NCI-H446 treated with DMSO at 0.1 percent for 48 hours (cell line): ENCODE measurements at places on chromosomes 16 and 17.

DNA sequence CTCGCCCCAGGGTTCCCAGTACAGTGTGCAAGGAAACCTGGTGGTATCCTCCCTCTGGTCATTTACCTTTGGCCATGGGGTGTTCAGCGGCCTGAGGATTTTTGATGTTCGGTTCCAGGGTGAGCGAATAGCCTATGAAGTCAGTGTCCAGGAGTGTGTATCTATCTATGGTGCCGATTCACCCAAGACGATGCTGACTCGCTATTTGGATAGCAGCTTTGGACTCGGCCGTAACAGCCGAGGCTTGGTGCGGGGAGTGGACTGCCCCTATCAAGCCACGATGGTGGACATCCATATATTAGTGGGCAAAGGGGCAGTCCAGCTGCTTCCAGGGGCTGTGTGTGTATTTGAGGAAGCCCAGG lies 1.2 kb downstream of the AOC2 start:
- no peak for DNase-seq

DNA sequence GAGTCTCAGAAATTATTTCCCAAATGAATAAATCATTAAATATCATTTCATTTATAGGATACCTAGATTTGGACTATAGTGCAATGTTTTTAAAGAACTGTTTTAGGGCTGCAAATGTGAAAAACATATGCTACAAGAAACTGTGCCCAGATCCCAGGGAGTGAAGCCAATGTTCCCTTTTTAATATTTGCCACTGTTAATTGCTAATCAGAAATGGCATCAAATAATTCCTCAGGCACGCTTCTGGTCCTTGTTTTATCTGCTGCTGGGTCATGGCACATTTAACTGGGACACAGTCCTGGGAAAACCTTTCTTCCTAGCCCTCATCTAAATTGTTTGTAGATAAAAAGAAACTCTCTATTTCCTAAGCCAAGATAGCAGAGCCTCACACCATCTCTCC lies 79.3 kb upstream of the CNTNAP4 start:
- DNase-seq, result no peak

DNA sequence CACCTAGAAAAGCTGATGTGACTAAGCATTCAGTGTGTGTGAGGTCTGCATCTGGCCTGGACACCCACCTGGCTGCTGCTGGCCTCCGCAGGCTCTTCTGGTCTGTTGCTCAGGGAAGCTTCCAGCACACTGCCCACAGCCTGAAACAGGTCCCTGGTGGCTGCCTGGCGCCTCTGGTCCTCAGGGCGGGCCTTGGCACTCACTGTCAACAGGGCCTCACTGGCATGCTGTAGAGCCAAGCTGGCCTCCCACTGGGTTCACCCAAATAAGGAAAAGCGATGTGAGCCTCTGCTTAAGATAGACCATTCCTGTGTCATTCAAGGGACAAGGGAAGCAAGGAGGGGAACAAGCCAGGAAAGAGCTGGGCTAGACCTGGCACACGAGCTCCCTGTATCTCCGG lies 70.6 kb upstream of the BCO1 start:
- no peak for DNase-seq

DNA sequence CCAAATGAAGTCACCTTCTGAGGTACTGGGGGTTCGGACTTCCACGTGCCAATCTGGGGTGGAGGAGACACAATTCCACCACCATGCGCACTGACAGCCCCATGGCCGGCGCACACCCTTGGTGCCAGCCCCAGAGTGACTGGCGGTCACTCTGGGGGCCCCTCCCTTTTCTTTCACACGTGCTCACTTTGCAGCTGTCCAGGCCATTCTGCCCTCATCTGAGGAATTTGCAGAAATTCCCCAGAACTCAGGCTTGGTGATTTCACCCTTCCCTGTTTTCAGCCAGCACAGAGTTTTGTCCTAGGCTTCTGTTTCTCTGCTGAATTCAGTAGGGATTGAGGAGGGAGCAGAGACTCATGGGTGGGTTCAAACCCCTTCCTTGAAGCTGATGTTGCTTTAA lies 54.8 kb downstream of the CDRT4 start:
- no peak for DNase-seq

DNA sequence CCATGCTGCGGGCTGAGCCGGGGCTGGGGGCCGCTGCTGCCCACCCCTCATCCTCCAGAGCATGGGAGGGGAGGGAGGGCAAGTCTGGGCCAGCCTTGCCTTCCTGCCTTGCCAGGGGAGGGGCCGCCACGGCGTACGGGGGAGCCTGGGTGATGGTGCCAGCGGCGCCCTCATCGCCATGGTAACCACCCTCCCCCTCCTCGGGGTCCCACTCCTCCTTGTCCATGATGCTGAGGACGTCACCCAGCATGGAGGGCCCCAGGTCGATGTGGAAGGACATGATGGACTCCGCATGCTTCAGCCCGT lies 23.9 kb upstream of the CPSF4L start:
- no peak for DNase-seq

GRCh38 chr17:73492125-73492820 lies 152.0 kb downstream of the SDK2 start:
- DNase-seq, result no peak

DNA sequence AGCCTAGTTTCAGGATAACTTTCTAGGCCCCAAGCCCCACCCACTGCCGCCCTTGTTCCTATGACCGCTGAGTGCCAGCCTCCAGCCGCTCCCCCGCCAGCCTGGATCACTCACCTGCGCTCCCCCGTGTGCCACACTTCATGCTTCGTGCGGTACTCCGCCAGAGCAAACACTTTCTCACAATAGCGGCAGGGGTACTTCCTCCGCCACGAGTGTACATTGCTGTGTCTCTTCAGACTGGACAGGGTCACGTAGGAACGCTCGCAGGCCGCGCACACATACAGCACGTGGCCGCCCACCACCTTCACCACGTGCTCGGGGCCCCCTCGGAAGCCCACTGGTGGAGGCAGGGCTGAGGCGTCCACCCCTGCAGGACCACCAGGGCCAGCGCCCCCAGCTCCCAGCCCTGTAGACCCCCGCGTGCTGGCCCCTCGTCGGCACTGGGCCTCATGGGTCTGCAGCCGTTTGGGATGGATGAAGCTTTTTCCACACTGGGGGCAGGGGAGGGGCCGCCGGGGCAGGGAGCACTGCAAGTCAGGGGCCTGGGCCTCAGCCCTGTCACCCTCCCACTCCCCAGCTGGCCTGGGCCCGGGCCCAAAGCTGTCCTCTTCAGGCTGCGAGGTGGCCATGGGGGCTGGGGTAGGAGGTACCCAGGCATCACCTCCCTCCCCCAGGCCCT lies 13.7 kb downstream of the ZBTB4 start:
- no peak for DNase-seq

DNA sequence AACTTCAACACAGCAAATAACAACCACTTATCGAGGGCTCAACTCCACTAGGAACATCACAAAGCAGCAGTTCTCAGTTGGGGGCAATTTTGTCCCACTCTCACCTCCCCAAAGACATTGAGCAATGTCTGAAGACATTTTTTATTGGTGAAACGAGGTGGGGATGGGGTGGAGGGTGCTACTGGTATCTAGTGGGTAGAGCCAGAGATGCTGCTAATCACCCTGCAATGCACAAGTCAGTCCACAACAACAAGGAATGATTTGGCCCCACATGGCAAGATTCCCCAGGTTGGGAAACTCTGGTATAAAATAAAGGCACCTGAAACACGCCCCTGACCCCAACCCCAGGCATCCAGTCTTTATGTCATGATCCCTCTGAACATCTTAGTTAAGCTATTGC lies 33.3 kb downstream of the TLE7 start:
- no peak for DNase-seq

- no peak for DNase-seq
Measured at GRCh38 chr16:86709902-86710601, 131.7 kb downstream of the FOXL1 start.

DNA sequence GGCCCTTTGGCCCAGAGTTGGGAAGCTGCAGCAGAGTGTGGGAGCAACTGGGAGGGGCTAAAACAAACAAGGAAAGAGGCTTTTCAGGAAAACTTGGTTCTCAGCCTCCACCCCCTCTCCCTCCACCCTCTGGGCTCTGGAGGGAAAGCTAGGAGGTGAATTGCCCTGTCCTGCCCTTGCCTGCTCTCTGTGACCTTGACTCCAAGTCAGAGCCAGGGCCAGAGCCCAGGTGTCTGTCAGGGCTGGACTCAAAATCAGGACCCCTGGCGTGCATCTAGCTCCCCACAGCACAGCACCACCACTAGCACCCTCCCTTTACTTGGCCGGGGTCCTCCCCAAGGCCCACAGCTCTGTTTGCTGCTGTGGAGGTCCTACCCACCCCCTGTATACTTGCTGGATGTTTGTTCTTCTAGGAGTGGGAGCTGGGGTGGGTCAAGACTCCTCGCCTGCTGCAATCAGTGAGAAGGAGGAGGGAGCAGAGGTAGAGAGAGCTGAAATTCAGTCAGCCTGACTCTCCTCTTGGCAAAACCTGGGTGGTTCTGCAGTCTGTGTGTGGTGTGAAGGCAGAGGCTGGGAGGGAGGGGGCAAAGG lies 2.8 kb upstream of the NR1D1 start:
- no peak for DNase-seq

DNA sequence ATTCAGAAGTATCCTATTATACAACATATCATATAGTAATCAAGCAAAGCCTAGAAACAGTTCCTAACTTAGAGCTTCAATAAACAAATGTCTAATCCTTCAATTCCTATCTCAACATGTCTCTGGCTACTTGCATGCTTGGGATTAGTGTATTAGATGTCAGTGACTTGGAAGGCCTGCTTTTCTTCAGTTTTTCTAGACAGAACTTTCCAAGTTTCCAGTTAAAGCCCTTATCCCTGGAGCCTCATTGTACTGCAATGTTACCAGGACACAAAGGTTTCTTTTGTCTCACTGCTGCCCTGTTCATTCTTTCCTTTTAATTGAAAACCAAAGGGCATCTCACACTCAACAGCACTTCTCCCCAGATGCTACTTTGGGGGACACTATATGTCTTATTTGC lies 16.5 kb downstream of the PSME3IP1 start:
- DNase-seq, result no peak

DNA sequence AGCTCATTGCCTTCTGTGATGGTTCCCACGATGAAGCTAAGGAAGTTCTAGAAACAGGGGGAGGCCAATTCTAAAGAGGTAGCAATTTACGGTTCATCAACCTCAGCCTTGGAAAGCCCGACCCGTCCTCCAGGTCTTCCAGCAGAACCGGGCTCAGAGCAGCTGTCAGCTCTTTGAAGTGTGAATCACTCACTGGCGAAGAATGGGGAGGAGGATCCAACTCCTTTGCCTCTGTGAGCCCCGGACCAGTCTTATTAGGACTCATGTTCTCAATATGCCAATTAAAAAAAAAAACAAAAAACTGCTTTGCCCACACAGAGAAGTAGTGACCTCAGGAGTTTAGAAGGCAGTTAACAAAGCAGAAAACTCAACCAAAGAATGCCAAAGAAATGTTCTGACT lies 31.4 kb downstream of the STX8 start:
- no peak for DNase-seq

- no peak for DNase-seq
Measured at GRCh38 chr16:15484662-15485061, 50.3 kb downstream of the BMERB1 start.

- DNase-seq, result no peak
Measured at GRCh38 chr16:27544671-27545070, 5.0 kb downstream of the GTF3C1 start.
